ENCODE measurements at places on chromosomes 3 and 15.

GRCh38 chr15:48006031-48006511 is 114.7 kb upstream of the SLC24A5 start:
- DNase-seq, result no peak

DNA sequence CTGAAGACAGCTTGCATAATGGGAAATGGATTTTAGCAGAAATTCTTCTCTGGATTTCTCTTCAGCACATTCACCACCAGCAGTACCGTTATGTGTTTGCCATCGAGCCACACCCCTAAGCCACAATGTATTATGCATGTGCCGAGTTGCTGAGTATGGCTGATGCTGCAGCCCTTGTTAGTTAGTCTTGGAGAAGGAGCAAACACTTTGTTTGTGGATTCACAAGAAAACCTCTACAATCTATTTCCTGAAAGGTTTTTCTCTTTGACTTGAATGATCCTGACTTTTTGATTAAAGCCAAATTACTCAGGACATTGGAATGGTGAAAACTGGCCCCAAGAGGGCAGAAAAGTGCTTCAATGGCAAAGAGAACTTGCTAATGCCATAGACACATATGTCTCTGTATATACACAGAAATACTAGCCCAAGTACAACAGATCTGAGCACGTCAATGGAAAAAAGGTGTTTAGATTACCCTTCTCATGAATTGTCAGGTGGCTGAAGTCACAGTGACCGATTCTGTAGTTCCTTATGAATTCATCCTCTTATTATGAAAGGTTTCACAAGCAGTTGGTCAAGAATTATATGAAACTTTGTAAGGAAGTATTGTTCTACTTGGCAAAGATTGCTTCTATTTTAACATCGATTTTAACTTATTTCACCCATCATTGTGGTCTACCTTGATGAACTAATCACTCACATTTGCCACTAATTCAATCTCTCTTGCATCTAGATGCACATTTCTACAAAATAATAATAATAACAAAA is 103.0 kb downstream of the P3H2 start:
- no peak for DNase-seq

DNA sequence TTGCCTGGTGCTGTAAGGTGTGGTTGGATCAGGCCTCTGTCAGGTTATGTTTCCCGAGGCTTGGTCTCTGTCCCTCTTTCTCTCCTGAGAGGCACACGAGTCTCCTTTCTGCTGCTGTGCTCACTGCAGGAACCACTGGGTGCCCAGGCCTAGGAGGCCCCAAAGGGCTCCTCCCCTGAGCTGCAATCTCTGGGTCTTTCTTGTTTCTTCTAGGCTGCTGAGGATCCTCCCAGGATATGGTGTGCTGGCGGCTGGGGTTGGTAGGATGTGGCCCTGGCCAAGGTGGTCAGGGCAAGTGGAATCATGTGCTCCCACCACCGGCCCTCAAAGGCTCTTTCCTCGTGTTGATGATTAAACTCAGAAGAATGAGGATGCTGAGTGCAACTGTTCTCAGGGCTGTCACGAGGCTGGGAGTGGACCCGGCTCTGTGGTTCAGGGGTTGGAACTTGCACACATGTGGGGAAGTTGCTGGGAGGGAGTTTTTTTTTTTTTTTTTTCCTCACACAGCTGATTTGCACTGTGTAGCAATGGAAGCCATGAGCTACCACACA is 43.6 kb upstream of the CTSH start:
- DNase-seq, result no peak

DNA sequence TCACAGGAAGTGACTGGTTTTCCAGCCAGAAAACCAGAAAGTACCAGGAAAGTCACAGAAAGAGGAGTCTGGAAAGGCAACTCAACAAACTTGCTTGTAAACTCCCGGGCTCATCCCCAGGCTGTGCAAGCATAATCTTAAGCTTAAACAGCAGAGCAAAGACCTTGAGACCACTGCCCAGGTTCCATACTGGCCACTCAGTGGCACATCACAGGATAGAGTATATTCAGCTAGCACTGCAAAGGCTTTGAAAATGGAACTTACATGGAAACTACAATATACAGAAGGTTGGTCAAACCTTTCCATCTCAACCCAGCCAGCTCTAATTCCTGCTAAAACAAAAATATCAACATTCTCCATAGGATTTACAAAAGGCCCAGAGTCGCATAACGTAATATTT is 20.1 kb downstream of the DMXL2 start:
- no peak for DNase-seq

- DNase-seq, result no peak
Measured at GRCh38 chr3:65796676-65797075, 242.0 kb downstream of the MAGI1 start.

DNA sequence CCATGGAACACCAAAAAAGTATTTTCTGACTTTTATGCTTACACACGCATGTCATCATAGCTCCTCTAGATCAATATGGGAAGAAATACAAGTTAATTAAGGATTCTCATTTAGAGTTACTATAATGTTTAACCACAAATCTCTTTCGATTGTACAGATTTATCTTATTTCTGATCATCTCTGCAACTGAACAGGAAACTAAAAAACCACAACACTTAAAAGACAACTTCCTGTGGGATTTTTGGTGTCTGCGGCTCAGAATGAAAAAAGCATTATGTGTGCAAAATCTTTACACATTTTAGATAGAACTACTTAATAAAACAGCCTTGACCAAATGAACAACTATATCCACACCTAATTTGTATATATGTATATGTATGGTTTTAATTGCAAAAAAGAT is 3.0 kb upstream of the TJP1 start:
- DNase-seq, result no peak

- DNase-seq, result no peak
Measured at GRCh38 chr15:66623801-66624453, 58.1 kb upstream of the LCTL start.

GRCh38 chr3:186519021-186519658 is 25.0 kb downstream of the CRYGS start:
- DNase-seq, result no peak

DNA sequence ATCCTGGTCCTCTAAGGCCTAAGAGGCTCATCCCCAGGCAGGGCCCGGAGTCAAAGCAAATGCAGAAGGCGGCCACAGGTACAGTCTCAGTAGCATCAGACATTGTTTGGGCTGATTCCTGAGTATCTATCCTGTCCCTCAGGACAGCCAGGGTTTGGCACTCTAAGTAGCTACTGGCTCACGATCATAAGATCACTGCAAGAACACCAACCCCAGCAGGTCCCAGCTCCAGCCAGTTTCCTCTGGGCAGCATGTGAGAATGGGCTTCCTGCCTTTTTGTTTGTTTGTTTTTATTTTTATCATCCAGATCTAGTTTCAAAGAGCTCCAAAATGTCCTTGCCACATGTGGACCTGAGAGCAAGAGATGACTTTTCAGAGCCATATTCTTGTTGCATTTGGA is 32.7 kb downstream of the LRRFIP2 start:
- no peak for DNase-seq

DNA sequence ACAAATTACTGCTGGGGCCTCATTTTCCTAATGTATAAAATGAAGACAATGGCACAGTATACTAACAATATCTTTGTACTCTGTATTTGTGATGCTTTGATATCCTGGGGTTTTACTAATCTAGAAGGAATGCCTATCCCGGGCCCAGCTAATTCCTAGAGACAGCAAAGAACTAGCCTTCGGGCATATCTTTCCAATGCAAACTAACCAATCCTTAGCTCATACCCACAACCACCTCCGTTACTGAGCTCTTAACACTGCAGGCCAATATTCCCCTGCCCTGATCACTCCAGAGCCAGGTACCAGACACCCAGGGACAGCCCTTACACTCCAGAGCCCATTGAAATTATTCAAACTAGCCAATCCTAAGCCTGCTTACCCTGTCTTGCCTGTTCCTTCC is 309.0 kb downstream of the ULK4 start:
- no peak for DNase-seq

DNA sequence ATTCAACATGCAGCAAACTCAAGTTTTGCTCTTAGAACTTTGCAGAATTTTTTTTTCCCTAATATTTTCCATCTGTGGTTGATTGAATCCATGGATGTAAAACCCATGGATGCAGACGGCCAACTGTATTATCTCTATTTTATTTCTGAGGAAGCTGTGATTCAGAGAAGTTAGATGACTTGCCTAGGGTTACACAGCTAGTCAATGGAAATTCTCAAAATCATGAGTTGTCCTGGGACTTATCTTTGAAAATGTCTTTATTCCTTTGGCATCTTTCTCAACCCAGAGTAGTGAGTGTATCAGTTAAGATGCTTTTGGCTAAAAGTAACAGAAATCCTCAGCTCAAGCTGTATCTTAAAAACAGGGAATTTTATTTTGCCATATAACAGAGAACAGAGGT is 107.9 kb upstream of the GALNT15 start:
- DNase-seq, result no peak

GRCh38 chr3:31105438-31106077 is 211.1 kb upstream of the GADL1 start:
- no peak for DNase-seq

DNA sequence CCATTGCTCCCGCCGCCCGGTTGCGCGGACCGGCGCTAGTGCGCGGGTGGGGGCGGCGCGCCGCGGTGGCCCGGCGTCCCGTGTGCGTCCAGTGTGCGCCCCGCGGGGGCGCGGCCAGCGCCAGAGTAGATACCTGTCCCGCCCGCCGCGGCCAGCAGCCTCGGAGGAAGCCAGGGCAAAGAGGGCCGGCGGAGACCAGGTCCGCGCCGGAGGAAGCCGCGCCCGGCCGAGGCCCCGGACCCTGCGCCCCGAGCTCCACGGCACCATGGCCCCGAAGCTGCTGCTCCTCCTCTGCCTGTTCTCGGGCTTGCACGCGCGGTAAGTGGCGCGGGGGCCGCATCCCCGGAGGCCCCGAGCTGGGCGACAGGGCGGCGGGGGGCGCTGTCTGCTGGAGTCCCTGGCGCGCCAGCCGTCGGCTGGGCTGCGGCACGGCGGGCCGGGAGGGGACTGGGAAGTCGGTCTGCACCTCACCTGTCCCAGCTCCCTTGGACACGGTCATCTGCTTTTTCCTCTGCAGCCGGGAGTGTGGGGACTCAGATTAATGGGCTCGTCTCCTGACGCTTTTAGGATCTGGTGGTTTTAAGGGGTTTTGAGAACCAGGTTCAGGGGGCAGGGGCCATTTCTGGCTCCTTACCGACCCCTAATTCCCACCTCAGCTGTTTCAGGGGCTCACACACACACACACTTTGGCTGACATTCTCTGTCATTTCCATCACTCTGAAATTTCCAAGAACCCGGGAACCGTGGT is 464 bp downstream of the GABRG3 start:
- no peak for DNase-seq

DNA sequence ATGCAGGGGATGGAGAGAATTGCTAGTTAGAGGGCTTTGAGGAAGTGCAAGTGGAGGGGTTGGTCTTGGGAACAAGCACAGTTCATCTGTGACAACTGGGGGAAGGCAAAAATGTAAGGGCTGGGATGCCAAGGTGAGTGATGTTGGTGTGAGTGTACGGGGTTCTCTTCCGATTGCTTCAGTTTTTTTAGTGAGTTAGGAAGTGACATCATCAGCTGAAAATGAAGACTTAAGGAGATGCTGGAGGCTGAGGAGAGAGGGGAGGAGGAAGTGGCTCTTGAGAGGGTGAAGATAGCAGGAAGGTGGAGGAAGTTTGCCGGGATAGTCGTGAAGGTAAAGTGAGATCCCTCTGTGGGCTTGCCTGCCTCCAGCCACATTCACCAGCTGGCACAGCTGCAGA is 12.7 kb downstream of the TICRR start:
- no peak for DNase-seq

DNA sequence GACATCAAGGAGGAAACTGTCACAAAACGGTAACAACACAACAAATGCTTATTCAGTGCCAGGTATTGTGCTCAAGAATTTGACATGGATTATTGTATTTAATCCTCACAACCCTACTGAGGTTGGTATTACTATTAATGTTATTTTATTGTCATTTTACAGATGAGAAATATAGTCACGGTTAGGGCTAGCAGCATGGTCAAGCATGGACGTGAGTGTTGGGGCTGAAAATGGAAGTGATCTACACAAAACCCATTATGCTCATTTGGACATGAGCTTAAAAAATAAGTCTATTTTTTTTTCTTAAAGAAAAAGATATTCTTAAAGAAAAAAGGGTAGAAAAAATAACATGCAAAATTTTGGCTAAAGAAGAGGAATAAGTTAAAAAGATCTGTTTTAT is 141.3 kb upstream of the SOX2 start:
- DNase-seq, result no peak

- no peak for DNase-seq
Measured at GRCh38 chr15:31252171-31252785, 74.4 kb upstream of the KLF13 start.

DNA sequence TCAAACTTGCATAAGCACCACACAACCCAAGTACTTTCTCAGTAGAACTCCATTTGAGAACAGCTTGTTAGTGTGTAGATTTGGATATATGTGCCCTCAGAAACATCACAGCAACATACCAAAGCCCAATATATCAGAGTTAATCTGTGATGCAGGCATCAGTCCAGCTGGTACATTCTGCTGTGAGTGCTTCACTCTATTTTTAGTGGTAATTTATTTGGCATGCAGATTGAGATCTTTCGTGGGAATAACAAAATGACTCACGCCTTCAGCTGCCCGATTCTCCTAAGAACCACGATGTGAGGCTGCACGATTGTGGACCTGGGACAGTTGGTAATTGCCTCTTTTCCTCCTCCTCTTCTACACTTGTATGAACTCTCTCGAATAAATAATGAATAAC is 730.7 kb downstream of the SQOR start:
- DNase-seq, result no peak

- DNase-seq, result no peak
Measured at GRCh38 chr3:126419886-126420786, 25.4 kb downstream of the CFAP100 start.

DNA sequence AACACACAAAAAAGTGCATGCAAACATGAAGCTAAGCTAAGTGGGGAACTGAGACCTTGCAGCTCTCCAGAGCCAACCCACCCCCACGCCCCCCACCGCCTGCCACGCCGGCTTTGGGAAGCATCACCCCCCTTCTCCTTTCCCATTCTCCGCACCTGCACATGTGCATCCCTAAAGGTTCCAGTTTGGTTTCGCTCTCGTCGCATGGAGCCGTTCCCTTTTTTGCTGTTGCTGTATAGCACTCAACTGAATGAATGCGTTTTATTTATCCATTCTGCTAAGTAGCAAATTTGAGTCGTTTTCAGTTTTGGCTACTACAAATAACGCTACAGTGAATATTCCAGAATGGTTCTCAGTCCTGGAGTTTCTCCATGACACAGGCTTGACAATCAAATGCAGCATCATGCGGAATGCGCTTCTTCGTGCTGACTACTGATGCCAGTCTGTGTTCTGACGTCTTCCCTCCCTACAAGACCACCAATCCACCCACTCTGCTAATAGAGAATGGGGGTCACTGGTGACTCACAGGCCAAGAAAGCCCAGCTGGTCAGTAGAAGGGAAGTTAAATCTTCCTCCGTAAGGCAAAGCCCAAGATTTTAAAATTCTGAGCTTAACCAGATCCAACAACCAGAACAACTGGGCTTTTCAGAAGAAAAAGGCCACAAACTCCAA is 115.3 kb downstream of the XXYLT1 start:
- DNase-seq, result no peak

All from NCI-H2081 treated with DMSO at 0.1 percent for 48 hours (cell line).